Fibroblast of skin of scalp (primary cell): ENCODE measurements at places on chromosomes 4 and X.

GRCh38 chr4:167775375-167775774 lies 317.0 kb upstream of the ANXA10 start:
- DNase-seq = peak; percentile 41

- no peak for DNase-seq
Measured at GRCh38 chr4:145218251-145218650, 37.9 kb upstream of the OTUD4 start.

- DNase-seq = peak; percentile 89
Measured at GRCh38 chr4:153555730-153556434, 89.7 kb downstream of the TMEM131L start.

GRCh38 chr4:110415478-110415877 lies 60.5 kb upstream of the ENPEP start:
- no peak for DNase-seq

DNA sequence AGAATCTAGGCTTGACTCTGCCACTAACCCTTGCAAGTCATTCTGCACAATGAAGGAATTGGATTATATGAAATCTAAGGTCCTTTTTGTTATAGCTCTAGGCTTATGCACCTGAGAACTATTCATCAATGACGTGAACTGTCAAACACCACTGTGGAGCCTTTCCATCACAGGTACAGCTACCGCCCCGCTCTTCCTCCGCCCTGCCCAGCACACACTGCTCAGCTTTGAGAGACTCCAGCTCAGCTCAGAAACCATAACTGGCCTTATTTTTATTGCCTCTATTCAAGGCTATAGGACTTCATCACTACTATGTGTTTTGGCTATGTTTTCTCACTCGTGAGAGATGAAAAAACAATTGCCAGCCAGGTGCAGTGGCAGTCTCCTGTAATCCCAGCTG lies 88.2 kb upstream of the RPL34 start:
- no peak for DNase-seq

GRCh38 chrX:18119856-18120255 lies 100.8 kb downstream of the BEND2 start:
- DNase-seq = no peak

DNA sequence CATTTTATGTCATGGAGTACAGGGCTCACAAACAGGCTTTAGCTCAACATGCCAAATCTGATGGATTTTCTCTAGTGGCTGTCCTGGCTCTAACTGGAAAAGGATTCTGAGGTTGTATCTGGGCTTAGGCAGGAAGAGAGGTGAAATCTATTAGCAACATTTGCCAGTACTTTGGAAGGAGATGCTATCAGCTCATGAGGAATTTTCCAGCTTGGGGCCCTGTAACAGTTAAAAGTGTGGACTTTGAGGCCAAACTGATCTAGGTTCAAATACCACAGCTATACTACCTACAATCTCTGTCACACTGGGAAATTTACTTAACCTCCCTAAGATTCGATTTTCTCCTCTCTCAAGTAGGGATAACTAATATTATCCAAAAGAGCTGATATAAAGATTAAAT lies 119.0 kb upstream of the HCCS start:
- no peak for DNase-seq

- no peak for DNase-seq
Measured at GRCh38 chrX:80810365-80810978, 795 bp upstream of the BRWD3 start.

- peak; percentile 3 for DNase-seq
Measured at GRCh38 chrX:7110821-7111276, 36.7 kb upstream of the STS start.

DNA sequence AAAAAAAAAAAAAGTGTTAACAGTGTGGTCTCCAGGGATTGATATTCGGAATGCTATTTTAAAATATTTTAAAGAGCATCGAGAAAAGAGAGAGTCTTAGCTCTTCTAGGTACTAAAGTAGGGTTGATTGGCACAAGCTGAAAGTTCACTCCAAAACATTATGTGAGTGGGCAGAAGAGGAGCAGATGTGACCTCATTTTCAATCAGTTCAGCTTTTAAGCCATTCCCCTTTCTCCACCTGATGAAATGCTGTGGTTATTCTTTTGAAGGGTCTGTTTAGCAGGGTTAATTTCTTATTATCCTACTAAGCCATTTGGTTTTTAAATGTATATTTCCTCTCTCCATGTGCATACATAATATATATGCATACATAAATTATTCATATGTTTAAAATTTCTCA lies 69.2 kb downstream of the GALNT7 start:
- DNase-seq = no peak

- DNase-seq = no peak
Measured at GRCh38 chr4:26573389-26573794, 10.5 kb upstream of the TBC1D19 start.

- DNase-seq = peak; percentile 34
Measured at GRCh38 chr4:82594456-82594855, 32.7 kb upstream of the TMEM150C start.

DNA sequence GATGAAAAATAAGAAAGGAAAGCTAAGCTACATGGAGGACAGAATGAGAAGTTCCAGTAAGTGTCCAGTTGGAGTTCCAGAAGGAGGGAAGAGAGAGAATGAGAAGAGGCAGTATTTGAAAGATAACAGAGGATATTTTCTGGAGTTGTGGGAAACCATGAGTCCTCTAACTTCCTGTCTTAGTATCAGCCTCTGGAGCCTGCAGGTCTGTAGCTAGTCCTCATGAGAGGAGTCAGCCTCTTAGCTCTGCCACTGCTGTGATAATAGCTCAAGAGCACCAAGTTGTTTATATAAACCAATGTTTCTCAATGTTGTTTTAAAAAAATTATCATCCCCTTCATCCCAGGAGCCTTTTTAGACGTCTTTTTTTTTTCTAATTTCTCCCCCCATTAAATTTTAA lies 2.4 kb upstream of the PLAC1 start:
- DNase-seq = no peak

DNA sequence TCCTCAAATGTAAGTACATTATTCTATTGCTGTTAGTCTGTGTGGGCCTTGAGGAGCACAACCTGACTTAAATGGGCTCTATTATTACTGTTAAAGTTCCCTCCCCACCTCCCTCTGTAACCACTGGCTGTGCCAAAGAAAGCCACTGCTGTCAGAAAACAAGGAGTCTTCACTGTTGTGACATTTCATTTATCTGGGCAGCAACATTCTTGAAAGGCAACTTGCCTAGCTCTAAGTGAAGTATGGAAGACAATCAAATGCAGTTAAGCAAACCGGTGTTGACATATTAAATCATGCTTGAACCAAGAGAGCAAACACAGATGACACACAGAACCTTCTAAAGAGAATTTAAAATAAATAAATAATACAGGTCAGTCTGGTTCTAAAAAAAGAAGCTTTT lies 81.0 kb downstream of the EPHA5 start:
- DNase-seq = no peak

DNA sequence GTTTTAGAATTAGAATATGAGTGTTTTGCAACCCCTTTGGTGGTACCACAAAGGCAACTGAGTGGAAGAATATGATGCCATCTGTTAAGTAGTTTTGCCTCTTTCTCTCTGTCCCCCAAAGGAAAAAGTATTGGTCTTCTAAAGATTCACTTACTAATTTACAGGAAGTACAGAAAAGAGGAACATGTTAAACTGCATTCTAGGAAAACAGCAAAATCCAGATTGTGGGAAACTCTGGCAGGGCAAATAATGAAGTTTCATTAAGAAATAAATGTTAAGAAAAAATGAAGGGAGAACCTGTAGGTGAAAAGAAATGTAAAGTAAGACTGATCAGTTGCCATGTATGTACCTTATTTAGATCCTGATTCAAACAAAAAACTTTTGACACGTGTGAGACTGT lies 39.3 kb downstream of the NSUN7 start:
- no peak for DNase-seq

DNA sequence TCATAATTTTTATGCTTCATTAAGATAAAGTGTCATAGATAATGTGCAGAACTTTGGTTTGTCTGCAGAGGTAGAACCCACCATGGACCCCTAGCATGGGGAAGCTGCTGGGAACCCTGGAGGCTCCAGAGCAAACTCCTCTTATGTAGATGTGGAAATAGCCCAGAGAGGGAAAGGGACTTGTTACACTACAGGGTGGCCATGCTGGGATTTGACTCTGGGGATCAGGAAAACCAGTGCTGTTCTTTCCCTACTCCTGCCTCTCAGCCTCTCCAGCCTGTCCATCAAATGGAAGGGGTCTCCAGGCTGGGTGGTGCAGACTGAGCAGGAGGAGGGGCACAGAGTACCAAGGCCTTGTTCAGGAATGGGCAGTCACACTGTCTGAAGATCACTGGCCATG lies 54.2 kb downstream of the MSX1 start:
- no peak for DNase-seq

- DNase-seq = no peak
Measured at GRCh38 chr4:78184584-78184983, 127.5 kb downstream of the FRAS1 start.

DNA sequence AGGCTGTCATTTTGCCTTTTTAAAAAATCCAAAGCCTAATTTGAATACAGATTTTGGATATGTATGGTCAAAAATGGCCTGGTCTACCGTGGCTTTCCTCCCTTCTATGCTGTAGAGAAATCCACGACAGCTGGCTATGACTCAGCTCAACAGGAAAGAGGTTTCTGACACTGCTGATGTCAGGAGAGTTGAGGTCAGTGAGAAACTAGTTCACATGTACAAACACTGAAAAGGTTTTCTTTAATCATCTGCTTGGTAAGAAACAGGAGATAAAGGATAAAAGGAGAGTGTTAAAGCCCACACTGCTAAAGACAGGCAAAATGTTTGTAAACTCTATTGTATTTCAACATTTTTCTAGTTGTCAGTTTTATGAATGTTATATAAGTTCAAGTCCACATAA lies 113.9 kb downstream of the NYX start:
- DNase-seq = peak; percentile 73

DNA sequence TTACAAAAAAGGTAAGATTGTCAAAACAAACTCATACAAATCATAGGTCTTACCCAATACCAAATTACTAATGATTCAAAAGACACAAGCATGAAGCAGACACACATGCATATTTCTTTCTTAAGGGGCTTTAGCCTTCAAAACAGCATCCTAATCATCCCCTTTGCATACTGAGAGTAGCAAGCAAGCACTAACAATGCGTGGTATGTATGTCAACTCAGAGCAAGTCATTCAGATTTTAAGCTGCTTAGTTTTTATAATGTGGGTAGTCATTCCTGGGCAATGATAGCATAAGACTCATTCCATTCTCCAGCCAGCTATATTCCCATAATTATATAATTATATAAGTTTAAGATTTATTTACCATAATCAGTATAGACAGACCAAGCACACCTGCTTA lies 219.6 kb downstream of the DKK2 start:
- peak; percentile 93 for DNase-seq

GRCh38 chr4:135277068-135277979 lies 1075.7 kb upstream of the PABPC4L start:
- peak; percentile 86 for DNase-seq

DNA sequence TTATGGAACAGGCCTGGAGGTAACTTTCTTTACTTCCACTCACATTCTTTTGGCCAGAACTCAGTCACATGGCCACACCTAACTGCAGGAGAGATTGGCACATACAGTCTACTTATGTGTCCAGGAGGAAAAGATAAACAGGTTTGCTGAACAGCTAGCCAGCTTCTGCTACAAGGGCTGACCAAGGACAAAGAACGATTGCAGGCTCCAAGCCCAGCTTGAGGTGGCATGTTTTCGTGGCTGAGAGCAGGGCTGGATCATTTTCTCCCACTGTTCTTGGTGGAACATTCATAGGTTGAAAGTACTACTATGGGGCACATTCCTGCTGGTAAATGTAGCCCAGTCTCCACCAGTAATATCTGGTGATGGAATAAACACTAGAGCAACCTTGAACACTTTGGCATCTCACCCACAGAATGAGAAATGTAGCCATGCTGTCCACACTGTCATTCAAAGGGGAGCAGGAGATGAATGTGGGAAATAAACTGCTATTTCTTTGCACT lies 28.2 kb downstream of the NHS start:
- no peak for DNase-seq

- DNase-seq = no peak
Measured at GRCh38 chrX:84186603-84187532, 1.1 kb downstream of the RPS6KA6 start.

DNA sequence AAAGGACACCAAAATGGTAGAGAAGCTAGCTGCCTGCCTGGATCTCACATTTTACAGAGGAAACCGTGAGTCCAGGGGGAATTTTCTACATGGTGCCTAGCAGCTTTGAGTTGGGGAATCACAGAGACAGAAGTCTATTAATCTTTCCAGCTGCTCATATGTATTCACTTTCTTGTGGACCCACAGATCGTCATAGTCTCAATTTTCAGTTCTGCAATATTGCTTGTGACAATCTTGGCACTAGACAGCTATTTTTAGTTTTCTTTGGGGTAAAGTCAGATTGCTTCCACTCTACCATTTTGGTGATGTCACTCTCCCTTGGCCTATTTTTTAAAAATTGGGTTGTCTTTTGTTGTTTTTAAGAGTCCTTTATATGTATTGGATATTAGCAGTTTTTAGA lies 233.4 kb upstream of the STK26 start:
- DNase-seq = no peak

DNA sequence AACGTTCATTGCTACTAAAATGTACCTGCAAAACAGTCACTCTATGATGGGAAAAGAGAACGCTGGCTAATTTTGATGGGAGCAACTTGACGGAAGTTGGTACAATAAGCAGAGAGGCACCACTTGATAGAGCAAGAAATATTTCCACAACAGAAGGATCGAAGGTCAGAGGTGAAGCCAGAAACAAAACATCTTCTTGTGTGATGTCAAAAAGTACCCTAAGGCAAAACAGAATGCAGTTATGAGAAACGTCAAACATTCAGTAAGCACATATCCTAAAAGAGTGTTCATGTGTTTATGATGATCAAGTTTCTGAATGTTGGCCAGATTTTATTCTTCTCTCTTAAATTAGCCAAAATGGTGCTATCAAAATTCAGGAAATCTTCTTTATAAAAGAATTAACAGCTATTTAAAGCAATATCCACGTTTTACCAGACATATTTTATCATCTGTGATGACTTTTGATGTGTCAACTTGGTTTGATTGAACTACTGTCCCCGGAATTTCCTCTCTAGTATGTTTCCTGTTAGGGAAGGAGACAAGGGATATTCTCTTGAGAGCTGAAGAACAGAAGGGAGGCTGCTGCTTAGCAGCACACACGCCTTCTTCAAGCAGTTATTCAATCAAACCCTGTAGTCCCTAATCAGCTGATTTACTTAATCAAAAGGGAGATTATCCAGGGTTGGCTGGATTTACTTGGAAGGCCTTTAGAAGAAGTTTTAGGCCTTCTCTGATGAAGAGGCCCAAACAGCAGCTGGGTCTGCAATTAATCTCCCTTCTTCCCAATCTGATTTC lies 15.7 kb downstream of the AASDH start:
- no peak for DNase-seq

- no peak for DNase-seq
Measured at GRCh38 chr4:24793219-24794005, 2.0 kb upstream of the SOD3 start.

DNA sequence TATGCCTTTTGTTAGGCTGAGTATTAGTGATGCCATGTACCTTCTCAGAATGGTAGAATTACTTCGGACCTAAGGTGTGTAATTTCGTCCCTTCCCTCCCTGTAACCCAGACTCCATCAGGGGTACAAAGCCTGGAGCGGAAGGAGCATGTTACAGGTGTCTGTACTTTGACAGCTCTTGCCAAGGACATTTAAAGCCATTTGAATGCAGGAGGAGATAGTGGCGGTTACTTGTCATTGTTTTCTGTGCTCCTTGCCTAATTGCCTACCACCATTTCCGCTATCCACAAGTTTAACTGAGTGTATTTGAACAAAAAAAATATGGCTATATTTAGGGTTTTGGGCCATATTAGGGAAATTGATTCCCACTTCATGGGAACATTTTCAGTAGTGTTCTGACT lies 1.8 kb downstream of the FNIP2 start:
- DNase-seq = no peak
